ENCODE measurements at places on chromosomes 4 and X. TPM values are rescaled to one million over a fixed set of nuclear protein-coding genes. Genes with fewer than 3 reads are reported as not detected.

Gene IL1RAPL2
- 3.1 TPM for total RNA-seq

Gene GLRA2
- 0.09 TPM for total RNA-seq

Gene TCP11X2
- total RNA-seq, result not detected

DNA sequence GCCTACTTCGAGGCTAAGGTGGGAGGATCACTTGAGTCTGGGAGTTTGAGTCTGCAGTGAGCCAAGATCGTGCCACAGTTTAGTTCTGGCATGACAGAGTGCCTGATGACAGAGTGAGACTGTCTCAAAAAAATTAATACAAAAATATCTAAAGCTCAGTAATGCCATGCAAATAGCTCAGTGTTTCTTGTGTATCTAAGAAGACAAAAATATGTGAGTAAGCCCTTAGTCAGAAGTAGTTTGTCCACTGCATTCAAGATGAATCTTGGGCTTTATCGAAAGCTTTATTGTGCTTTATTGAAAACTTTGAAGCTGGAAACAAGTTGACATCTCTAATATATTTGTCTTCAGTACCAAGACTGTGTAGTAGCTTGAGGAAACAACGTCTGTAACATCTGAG lies 115.9 kb downstream of the GPAT3 start:
- H3K27me3 ChIP-seq, result no peaks in the 10 kb centered on the region
- no peak overlapping the region for H3K27ac ChIP-seq
- no peaks in the 10 kb centered on the region for H3K4me1 ChIP-seq
- DNase-seq, result no peak

DNA sequence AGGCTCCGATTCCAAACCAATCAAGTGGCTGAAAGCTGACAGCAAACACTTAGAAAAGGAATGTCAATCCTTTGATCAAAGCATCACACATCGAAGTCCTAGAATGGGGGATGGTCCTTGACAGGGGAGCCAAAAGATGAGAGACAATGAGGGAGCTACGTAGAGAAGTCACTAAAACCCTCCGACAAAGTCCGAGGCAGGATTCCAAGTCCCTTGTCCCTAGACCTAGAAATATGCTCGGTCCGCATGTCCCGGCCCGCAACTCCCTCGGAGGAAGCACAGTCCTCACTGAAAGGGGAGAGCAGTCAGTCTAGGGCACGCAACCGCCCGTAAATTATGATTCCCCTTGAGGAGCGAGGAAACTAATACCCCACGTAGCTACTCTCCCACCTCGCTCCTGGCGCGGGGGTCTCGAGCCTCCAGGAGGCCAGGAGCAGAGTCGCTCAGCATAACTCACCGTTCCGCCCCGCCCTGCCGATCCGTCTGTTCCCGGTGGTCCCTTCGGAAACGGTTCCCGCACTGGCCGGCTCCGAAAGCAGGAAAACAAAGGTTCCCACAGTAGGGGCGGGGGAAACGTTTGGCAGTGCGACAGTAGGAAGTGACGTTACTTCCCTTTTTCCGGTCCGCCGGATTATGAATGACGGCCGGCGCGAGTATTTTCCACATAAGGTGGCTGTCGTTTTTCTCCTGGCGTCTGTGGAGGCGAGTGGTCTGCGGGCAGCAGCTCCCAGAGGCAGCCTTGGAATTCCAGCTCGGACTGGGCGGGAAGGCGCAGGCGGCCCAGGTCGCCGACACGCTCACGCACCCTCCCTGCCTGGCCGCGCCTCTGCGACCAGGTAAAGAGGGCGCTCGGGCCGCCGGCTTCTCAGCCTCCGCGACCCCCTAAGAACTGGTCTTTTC lies at the start of the genes GSTCD and INTS12:
GSTCD (plus strand) TSS at position 604 of the 900 bp plus-strand sequence. CDS start 8,830 bp downstream, outside the sequence.
INTS12 (minus strand) TSS at position 509 of the 900 bp plus-strand sequence. CDS start 8,684 bp downstream, outside the sequence.
- peaks cover 4% of the 10 kb centered on the region for H3K36me3 ChIP-seq
- DNase-seq, result peak; percentile 98
- peak within 1 kb of the TSS; percentile 95 for H3K4me3 ChIP-seq
- H3K27me3 ChIP-seq, result no peaks in the 10 kb centered on the region
- H3K4me1 ChIP-seq, result peaks cover 5% of the 10 kb centered on the region

GRCh38 chr4:183633476-183634400 lies 25.2 kb downstream of the RWDD4 start:
- no peak overlapping the region for H3K4me3 ChIP-seq
- no peak overlapping the region for H3K27ac ChIP-seq
- no peak for DNase-seq
- H3K27me3 ChIP-seq, result no peaks in the 10 kb centered on the region
